ENCODE measurements at places on chromosomes 11 and 22.

- no peak for DNase-seq
Measured at GRCh38 chr22:37049224-37049623, 2.3 kb upstream of the KCTD17 start.

DNA sequence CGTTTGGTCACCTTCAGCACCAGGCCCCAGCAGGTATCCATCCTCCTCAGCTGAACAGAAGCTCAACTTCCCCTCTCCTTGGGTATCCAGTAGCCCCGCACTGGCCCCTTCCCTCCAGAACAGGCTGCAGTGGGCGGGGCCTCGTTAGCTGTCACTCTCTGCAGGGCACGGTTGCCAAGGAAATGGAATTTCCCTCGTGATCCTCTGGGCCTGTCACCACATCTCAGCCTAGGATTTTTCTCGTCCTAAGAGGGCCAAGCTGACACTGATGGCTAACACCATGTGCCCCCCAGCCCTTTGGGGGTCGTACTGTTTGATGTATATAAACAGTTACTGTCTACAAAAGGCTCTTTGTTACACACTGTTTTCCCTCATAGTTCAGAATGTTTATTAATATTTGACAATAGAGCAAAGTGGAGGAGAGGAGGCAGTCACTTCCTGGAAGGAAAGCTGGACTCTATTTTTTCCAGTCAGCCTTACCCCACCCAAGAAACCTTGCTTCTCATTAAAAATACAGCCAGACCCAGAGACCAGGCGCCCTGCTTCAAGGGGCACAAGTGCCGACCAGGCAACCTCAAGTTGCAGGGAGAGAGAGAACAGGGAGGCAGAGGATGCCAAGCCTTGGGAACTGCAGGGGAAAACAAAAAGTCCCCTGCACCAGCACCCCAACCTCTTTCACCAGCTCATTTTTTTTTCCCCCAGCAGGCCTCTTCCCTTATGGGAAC lies 44.5 kb downstream of the FEZ1 start:
- DNase-seq, result peak; percentile 80

DNA sequence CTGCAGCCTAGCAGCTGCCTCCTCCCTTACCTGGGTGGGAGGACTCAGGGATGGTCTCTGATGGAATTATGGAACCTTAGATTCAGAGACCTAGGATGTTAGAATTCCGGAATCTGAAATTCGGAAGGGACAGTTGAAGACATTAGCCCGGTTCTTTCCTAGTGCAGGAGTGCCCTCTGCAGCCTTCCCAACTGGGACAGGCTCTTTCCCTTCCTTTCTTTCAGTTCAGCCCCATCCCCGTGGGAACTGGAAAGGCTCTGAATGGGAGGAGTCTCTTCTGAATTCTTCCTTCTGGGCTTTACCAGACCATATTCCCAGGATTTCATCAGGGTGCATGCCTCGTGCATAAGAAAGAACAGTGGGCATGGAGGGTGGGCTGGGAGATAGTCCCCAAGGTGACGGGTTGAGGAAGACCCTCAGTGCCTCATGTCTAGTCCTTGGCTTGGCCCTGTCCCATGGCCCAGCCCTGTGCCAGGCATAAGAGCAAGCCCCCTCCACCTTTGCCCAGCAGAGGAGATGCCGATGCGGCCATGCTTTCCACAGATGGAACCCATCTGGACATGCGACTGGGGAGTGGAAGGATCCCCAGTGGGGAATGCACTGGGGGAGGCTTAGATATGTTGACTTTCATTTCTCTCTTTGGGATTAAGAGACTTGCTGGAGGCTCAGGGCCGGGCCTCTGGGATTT lies 14.4 kb downstream of the DNAJB13 start:
- DNase-seq, result peak; percentile 29

DNA sequence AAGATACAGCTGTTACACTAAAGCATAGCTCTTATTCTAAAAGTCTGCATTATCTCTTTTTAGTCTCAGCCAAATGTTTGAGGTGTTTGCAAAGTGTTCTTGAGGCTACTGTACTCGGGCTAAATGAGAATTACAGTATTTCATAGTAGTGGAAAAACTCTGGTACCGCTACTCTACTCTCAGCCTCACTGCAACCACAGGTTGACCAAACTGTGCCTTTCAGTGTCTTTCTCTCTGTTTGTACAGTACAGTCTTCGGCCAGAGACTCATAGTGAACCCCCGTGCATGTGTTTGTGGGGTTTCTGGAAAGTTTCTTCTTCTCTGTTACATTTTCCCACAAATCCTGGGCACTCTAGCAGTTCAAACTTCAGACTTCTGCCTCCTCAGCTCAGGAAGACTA lies 7.4 kb upstream of the LUZP2 start:
- no peak for DNase-seq

DNA sequence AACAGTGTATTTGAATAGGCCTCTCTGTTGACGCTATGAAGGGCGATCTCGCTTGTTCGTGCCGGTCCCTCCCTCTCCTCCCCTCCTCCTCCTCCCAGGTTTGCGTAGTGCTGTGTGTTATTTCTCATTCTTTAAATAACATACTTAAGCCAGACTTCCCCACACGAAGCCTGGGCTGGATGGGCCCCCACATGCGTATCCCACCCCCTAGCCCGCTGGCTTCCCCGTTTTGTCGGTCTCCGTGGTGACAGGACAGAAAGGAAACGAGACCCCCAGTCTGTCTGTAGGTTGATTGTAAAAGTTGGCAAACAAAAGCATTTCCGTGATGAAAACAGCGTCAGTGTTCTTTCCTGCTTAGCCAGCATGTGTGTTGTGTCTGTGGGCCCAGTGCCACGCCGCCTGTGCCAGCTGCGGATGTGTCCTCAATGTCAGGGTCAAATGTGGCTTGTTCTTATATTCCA lies 27.3 kb downstream of the FAM118A start:
- peak; percentile 93 for DNase-seq

Measured in Right ventricle myocardium superior (tissue), 1 donor.